ENCODE measurements at places on chromosomes 12 and 14.

DNA sequence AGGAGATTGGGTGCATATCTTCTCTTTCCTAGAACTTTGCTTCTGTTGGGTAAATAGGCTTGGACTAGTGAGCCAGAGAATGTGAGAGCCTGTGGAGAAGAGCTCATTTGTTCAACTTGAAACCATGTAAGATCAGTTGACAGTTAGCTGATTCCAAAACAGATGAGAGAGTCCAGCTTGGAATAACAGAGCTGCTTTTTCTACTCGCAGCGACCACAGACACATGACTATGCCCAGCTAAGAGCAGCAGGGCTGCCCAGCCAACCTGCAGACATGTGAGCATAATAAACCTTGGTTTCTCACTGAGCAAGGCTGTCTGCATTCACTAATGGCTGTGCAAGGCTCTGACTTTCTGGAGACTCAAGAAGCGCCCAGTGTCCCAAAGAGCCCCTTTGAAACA lies 209.2 kb downstream of the C12orf75 start:
- DNase-seq: no peak

- DNase-seq: no peak
These were observed 55.9 kb downstream of the KCNA5 start for GRCh38 chr12:5099591-5099990.

- no peak for DNase-seq
These were observed 389.1 kb downstream of the GRIN2B start for GRCh38 chr12:13592063-13592942.

- no peak for DNase-seq
These were observed 63.0 kb upstream of the BCL2L14 start for GRCh38 chr12:12007713-12008231.

DNA sequence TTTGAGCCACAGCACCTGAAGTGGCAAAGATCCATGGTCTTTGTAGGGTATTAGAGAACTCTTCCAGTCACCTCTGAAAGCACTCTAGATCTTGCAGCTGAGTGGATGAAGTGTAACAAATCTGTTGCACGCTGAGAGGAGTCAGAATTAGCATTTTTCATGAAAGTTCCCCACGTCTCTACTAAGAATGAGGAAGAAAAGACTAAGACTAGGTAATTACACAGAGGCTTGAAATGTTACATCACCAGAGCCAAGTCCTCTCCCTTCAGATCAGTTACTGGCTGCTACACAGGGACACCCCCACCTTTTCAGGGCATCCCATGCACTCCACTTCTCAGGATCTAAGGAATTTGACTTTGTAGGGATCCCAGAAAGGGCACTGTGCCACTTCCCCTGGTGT lies 98.6 kb upstream of the FKBP4 start:
- DNase-seq: no peak

GRCh38 chr14:72863216-72864006 lies 30.5 kb downstream of the DPF3 start:
- no peak for DNase-seq

DNA sequence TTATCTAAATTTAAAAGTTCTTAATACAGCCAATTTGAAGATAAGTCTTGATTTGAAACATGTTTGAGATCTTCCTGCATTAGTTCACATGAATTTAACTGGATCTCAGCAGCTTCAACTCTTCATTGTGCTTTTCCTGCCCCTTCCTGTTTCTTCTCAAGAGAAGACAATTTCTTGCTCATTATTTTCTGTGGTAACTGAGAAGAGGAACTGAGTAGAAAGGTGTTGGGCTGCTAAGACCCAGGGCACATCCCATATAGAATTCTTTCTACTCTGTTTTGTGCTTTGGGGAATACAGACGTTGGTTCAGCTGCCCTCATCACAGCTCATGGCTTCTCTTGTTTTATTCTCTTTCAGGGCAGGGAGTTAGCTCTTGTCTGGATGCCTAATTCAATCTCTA lies 110.2 kb downstream of the SNAPC1 start:
- DNase-seq: no peak

DNA sequence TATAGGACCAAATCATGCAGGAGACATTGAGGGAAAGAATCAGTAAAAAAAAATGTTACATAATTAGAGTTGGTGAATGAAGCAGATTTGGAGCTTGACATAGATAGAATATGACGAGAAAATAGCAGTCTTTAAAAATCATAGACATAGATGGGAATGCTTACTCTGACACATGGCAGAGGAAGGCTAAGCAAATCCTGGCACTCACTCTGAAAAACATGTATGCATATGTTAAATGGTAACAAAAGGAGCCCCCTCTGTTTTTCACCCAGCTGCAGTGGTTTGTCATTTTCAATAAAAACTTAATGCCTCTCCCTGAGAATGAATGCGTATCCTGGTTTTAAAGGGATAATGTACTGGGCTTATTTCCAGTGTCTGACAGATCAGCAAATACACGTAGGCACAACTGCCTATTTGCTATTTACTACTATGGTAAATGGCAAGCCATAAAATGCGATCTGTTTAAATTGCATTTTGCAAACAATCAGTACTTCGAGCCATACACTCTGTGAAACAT lies 561.2 kb upstream of the SEL1L start:
- DNase-seq: no peak

DNA sequence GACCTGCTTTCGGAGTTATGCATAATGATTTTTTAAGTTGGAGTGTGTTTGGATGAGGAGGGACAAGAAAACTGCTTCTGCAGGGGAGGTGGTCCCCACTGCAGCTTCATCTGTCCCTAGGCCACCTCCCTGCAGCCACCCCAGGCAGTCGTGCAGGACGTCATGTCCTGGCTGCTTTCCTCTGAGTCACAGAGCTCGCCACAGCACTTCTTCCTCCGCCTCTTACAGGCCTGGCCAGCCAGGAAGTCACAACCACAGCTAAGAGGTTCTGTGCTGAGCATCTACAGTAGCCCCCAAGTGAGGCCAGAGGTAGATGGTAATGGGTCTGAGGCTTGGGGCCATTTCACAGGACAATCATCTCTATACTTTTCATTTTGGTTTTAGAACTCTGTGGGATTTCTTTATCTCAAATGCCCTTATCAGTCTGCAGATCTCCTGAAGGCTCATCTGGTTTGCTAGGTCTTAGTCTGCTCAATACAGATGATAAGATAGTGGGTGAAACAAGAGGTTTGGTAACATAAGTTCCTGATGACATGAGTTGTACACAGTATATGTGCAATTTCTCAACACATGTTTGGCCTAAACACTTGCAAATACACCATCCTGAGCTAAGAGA lies 106.4 kb downstream of the ARF6 start:
- DNase-seq: peak; percentile 83
